Activated T-helper 1 cell treated with anti-CD3 and anti-CD28 coated beads, Interleukin-12 subunit alpha, Interleukin-12 subunit beta, Interleukin-2, Interleukin-4 antibody, amounts not matched to agents 30 ng/mL and 10 ng/mL and 1 ng/mL, durations not matched to agents 14 hours and 24 hours and 36 hours (primary cell): ENCODE measurements at places on chromosomes 5 and 9.

DNA sequence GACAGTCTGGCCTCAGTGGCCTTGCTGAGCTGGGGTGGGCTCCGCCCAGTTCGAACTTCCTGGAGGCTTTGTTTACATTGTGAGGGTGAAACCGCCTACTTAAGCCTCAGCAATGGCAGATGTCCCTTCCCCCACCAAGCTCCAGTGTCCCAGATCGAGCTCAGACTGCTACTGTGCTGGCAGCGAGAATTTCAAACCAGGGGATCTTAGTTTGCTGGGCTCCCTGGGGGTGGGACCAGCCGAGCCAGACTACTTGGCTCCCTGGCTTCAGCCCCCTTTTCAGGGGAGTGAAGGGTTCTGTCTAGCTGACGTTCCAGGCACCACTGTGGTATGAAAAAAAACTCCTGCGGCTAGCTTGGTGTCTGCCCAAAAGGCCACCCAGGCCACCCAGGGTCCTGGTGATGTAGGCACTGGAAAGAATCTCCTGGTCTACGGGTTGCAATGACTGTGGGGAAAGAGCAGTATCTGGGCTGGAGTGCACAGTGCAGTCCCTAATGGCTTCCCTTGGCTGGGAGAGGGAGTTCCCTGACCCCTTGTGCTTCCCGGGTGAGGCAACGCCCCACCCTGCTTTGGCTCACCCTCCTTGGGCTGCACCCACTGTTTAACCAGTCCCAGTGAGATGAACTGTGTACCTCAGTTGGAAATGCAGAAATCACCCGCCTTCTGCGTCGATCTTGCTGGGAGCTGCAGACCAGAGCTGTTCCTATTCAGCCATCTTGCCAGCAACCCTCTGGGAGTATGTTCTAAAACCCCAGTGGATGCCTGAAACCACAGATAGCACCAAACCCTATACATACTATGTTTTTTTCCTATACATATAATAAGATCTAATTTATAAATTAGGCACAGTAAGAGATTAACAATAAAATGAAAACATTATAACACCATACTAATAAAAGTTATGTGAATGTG lies 95.5 kb downstream of the TMEM161B start:
- no peak for DNase-seq

DNA sequence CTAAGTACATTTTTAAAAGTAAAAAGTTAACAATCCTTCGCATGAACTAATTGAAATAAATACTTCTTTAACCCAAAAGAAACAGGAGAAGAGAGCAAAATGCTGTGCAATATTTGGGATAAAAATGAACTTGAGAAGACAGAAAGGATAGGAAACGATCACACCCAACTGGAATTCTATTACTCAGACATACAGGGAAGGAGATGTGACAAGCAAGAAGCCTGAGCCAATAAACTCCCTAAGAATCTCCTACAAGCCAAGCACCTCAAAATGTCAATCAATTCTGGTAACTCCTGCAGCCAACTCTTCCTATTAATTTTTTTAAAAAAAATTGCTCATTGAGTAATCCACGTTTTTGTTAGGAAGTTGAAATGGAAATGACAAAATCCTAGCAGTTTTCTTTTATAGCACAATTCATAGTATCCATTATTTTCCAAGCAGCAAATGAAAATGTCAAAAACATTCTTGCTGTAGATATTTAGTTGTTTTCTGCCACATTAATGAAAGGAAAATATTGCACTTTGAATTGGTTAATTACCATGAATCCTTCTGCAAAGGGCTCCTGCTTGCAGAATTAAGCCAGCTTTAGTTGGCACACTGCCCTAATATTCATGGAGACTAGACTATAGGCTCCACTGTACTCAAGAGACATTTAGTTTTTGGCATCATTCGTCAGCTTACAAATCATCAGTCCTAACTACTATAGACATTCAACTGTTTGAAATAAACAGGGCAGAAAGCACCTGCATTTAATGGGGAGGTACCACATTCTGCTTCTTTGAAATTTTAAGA lies 89.0 kb downstream of the RFX3 start:
- no peak for DNase-seq

GRCh38 chr9:91029650-91030361 lies 228.2 kb downstream of the SYK start:
- no peak for DNase-seq

- DNase-seq = no peak
These were observed 166.5 kb downstream of the MAPKAP1 start for GRCh38 chr9:125540497-125540896.

DNA sequence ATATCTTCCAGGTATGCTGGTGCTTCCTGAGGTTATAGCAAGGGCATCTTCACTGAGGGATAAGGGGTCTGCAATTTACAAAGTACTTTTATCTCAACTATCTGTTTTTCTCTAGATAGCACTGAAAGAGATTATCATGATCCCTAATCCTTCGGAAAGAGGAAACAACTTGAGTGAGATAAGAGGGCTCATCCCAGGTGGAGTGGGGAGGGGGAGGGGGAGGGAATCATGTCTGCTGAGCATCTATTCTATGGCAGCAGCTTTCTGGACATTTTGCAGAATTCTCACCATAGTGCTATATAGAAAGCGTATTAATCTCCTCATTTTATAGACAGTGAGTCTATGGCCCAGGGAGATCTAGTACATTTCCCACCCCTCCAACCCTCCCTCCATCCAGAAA lies 5.9 kb downstream of the TNFSF15 start:
- DNase-seq = no peak

GRCh38 chr5:2700876-2701275 lies 50.6 kb downstream of the IRX2 start:
- no peak for DNase-seq

- DNase-seq = no peak
These were observed 107.4 kb upstream of the SGCD start for GRCh38 chr5:156219483-156220005.

DNA sequence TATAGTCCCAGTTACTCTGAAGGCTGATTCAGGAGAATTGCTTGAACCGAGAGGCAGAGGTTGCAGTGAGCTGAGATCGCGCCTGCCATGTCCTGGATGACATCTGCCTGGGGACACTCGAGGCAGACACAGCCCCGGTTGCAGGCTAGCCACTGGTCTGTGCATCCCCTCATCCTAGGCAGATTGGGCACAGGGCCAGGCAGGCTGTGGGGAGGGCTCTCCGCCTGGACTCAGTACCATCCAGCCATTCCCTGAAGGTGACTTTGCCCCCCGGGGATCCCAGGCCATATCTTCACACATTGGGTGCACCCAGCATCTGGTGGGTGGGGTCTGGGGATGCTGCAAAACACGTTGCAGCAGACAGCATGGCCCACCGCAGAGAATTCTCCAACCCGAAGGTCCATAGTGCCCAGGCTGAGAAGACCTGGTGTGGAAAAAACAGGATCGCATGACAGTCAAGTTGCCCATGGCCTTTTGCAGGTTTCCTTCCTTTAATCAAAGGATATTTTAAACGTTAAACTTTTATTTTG lies 50.9 kb upstream of the SUSD3 start:
- DNase-seq = no peak

DNA sequence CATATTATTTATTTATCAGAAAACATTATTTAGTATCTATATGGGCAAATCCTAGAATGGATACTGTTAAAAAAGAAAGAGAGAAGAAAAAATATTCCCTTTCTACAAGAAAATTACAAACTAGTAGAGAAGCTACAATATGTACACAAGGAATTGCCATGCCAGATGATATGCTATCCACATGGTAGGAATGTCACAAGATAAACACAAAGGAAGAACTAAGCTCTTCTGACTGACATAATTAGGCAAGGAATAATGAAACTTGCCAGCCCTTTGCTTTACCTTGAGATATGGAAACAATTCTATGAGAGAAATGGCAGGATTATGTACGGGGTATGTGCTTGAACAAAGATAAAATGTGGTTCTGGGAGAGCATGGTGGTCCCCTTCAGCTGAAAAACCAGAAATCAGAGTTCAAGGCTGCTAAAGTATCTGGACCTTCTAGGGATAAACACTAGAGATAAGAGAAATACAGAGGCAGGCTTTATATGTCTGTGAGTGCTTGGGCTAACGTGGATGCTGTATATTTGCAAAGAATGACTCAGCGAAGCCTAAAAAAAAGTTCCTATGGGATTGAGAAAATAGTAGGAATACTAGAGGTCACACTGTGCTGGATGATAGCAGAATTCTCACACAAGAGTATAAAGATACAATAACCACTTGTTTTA lies 451.6 kb downstream of the TLE1 start:
- no peak for DNase-seq

- no peak for DNase-seq
These were observed 30.6 kb upstream of the TLE1 start for GRCh38 chr9:81719972-81720371.

- no peak for DNase-seq
These were observed 22.9 kb downstream of the KIF2A start for GRCh38 chr5:62328772-62329491.
